ENCODE measurements at places on chromosomes 13 and 19.

DNA sequence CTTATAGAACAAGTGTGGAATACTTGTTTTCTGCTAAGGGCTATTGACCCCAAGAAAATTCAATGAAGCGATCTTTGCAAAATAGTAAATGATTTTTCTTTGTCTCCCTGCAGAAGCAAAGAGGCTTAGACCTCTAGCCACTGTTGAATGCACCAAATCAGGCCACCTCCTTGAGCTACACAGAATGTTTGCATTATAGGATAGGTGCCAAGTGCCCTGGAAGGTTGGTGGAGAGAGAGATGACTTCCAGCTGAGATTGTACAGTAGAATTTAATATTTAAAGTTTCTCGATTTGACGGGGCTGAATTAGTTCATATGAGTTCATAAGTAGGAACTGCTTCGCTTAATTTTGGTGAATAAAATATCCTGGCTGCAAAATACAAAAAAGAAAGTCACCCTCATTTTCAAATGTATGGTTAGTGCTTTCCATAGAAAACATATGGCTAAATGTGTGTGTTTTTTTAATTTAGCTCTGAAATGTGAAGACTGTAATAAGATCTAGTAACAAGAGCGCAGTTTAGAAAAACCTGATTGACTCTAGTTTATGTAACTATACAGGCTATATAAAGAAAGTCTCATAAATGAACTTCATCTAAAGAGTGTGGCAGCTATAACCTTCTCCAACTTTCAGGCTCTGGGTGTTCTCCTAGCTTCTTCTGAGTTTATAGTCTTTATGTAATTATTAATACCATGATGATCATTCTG, 41.6 kb downstream of the LRCH1 start:
- DNase-seq: no peak

- DNase-seq: no peak
These were observed 11.0 kb downstream of the ZNF552 start for GRCh38 chr19:57803594-57804325.

GRCh38 chr19:31254611-31255010, 94.6 kb downstream of the TSHZ3 start:
- no peak for DNase-seq

DNA sequence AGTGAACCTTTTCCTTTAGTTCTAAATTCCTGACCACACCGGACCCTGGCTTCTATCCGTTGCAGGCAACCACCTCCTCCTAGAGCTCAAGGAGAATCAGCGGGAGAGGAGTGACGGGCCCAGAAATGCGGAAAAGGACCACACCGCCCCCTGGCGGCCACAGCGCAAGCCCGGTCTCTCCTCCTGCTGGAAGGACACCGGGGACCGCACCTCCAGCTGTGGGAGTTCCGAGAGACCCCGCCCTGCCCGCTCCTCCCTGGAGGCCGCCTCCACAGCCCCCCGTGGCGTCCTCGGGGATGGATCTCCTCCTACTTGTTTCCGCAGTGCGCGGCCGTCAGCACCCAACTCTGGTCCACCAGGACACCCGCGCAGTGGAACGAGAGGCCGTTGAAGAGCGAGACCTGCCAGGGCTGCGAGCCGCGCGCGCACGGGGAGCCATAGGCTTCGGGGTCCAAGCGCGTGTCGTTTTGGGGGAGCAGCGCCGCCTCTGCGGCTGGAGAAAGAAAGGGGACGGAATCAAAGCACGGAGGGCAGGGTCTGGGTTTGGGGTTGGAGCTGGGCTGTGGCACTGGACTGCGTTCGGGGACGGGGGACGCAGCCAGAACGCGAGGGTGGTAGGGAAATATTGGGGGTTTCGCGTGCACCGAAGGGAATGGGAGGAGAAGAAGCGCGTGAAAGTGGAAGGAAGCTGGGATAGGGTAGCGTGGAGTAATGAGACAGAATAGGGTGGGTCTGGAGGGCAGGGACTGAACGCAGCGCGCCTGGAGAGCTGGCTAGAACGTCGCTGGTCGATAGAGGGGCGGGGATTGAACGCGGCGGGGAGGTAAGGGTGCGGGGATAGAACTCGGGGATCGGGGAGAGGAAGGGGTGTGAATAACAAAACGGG, 2.5 kb downstream of the KLK10 start:
- no peak for DNase-seq

DNA sequence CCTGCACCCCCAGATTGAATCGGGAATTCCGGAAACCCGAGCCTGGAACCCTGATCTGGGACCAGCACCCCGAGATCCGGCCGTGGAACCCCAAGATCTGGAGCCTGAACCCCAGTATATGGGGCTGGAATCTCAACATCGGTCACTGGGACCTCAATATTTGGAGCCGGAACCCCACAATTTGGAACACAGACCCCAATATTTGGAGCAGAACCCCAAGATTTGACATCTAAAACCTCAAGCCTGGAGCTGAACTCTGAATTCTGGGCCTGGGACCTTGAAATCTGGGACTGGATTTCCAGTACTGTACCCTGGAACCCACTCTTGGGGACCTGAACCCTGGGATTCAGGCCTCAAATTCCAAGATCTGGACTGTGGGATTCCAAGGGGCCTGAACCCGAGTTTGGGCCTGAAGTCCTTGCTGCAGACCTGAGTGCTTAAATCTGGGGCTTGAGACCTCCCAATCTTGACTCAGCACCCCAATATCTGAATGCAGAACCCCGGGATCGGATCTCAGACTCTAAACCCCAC, 629 bp downstream of the LRFN3 start:
- no peak for DNase-seq

GRCh38 chr13:71854401-71854800, 12.6 kb downstream of the DACH1 start:
- DNase-seq: no peak

GRCh38 chr13:50438351-50438750, 405.1 kb downstream of the DLEU7 start:
- DNase-seq: no peak

GRCh38 chr19:7652061-7652641, 15.2 kb downstream of the STXBP2 start:
- no peak for DNase-seq

GRCh38 chr19:4108767-4109625, 14.9 kb downstream of the MAP2K2 start:
- no peak for DNase-seq

DNA sequence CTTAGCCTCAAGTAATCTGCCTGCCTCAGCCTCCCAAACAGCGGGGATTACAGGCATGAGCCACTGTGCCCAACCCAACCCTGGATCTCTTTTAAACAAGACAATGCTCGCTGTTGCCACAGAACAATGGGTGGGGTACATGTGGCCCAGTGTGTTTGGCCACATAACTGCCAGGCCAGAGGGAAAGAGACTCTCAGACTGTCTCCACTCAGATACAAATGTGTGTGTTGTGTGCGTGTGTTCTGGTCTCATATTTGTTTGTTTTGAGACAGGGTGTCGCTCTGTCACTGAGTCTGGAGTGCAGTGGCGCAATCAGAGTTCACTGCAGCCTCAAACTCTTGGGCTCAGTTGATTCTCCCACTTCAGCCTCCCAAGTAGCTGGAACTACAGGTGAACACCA, 25.8 kb downstream of the LDLR start:
- no peak for DNase-seq

- DNase-seq: peak; percentile 19
These were observed 2758.2 kb downstream of the PCDH9 start for GRCh38 chr13:64471916-64472315.

GRCh38 chr19:2150794-2151338, 500 bp downstream of the AP3D1 start:
- no peak for DNase-seq

- DNase-seq: no peak
These were observed 540.7 kb upstream of the SLITRK5 start for GRCh38 chr13:87130423-87130822.

GRCh38 chr13:99199541-99200431, 868 bp upstream of the UBAC2 start:
- no peak for DNase-seq

DNA sequence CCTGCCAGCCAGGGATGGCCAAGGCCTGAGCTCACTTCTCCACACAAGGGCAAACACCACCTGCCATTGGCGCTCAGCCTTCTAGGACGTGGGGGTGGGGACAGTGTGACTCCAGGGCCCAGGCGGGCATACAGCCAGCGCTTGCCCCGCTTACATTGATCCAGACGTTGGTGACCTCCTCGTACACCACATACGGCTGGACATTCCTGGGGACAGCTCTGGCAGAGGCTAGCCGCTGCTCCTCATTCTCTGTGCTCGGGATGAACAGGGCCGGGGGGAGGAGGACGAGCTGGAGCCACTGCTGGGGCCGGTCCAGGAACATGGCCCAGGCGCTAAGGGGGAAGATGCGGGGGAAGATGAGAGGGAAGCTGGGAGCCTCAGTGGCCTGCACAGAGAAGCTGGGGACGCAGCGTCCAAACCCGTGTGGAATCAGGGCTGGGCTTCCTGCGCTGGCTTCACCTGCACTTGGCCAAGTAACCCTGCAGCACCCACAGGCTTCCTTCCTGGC, 25.1 kb upstream of the MYDGF start:
- no peak for DNase-seq

DNA sequence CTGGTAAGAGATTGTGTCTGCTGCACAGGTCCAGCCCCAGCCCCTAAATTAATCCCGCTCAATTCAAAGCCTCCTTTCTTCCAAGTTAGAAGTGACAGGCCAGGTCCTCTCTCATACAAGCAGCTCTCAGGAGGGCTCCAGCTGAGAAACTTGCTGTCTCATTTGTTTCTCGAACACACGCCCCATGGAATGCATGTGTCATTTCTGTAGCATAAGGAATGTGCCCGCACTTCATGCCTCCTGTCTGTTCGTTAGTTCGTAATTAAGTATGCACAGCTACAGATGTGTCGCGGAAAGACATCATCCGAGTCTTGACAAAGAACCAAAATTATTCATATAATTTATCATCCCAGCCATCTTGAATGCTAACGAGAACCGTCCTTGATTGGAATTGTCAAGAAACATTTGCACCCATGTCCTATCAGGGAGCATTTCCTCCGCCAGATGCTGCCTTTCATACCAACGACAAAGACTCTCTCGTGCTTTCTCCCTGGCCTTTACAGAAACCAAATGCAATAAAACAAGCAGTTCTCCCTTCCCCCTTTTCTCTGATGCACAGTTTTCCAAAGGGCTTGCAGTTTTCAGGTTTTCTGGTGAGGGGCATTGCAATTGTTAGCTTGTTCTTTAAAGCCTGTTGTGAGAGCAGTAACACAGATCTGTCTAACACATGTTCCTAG, 133.5 kb downstream of the UQCRFS1 start:
- DNase-seq: no peak

GRCh38 chr13:34107806-34108205, 289.9 kb downstream of the RFC3 start:
- DNase-seq: no peak

GRCh38 chr13:79932556-79932955, 408.4 kb downstream of the SPRY2 start:
- no peak for DNase-seq

DNA sequence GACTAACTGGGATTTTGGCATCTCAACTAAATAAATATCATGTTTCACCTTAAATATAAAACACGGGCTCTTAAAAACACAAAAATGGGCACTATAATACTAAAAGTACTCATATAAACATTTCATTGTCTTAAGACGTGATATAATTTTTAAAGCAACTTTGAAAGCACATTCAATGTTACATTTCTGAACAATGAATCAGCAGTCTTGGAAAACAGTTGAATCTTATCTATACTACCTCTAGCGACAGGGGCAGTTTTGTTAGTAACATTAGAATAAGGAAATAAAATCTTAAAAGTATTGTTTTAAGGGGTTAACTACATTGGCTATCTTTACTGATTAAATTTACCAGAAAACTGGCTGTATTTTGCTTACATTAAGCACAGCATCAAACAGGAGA, 156.9 kb downstream of the UGGT2 start:
- no peak for DNase-seq

DNA sequence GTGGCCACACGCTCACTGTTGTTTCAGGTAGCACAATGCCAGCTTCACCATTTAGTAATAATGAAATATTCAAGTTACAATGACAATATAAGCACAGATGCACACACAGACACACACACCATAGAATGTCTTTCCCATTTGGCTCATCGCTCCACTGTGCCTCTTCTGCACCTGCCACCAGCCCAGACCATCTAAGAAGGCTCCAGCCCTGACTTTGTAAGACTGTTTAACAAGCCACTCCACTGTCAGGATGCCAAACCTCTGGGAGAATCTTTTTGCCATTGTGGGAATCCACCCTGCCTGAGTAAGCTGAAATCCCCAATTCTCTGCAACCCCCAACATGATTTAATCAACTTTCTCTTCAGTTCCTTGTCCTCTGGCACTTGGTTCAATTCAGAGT, 60.6 kb downstream of the LHFPL6 start:
- no peak for DNase-seq

GRCh38 chr13:102862624-102863210, 16.9 kb downstream of the ERCC5 start:
- DNase-seq: no peak

Data from NCI-H2081 treated with DMSO at 0.1 percent for 48 hours (cell line).